ENCODE measurements at places on chromosomes 16 and 17.

DNA sequence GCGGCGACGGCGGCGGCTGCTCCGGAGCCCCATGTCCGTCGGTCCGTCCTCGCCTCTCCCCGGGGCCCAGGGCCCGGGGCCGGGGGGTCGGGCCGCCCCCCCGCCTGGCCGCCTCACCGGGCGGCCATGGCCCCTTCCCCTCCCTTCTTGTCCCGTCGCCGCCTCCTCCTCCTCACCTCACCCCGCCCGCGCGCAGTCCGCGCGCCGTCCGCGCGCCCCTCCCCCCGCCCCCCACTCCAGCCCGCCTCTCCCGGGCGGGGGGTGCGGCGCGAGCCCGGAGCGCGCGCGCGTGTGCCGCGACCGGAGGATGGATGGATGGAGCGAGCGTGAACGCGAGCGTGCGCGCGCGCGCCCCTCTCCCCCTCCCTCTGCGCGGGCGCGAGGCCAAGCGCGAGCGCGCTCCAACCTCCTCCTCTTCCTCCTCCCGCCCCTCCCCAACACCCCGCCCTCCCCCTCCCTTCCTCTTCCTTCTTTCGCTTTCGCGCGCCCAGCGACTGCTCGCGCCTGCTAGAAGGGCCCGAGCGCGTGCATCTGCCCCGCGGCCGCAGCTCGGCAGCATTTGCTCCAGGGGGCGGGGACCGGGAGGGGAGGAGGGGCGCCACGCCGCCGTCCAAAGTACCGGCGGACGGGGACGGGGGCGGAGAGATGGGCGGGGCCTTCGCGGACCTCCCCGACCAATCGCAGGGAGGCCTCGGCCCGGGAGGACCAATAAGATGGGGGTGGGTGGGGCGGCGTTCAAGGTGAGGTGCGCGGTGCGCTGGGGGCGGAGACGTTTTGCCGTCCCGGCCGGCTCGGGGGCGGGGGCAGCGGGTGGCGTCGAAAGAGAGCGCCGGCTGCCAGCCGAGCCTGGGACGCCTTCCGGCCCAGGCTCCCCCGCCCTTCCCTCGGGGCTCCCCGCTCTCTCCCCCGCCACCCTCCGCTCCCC lies at the start of gene ATXN7L3:
Gene ATXN7L3, minus strand, starts transcription at position 332 of the 925 bp plus-strand sequence. CDS start 1,814 bp downstream, outside the sequence.
- DNase-seq, result peak; percentile 98

DNA sequence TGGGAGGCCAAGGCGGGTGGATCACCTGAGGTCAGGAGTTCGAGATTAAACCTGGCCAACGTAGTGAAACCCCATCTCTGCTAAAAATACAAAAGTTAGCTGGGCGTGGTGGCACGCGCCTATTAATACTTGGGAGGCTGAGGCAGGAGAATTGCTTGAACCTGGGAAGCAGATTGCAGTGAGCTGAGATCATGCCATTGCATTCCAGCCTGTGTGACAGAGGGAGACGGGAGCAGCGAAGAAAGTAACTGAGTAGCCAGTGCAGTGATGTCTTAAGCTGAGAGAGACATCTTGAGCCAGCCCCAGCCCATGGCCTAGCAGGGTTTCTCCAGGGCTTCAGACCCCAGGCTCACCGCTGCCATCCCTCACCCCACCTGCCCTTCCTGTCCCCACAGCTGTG lies 9.8 kb upstream of the SMIM5 start:
- peak; percentile 42 for DNase-seq

- no peak for DNase-seq
Observed at GRCh38 chr16:88479793-88480760, 27.0 kb downstream of the ZFPM1 start.

GRCh38 chr16:16076423-16076813 lies 127.0 kb downstream of the ABCC1 start:
- DNase-seq, result no peak

- DNase-seq, result no peak
Observed at GRCh38 chr17:44912763-44913544, 2.3 kb downstream of the GFAP start.

DNA sequence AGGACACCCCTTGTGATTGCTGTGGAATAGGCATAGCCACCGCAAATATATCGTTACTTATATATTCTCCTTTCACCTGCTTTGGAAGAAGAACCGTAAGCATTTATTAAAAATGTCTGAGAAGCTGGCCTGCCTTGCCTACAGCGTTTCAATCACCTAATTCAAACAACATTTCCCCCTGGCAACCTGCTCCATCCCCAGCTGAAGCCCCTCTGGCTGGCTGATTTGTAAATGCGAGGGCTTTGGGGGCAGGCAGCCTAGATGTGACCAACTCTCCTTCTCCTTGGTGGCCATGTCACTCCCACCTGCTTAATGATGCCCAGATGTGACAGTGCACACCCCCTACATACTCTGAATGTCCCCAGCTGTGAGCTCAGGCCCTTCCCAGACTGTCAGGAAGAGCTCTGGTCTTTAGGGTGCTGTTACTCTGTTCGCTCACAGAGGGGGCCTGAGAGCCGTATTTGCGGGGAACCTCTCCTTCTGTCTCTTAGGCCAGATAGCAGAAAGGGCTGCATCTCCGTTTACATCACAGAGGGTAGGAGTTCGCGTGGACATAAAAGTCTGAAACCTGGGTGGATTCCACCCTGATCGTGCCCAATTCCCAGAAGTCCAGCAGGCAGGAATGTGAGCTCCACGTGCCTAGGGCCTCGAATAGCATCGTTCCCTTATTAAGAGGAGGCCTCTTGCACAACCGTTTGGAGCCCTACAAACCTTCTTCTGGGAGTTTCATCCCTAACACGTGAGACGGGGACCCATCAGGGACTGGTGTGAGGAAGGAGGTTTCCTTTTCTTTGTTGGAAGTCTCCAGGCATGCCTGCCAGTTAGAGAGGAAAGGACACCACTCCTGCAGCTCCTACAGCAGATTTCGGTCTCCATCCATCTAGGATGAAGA lies 2.4 kb upstream of the SDK2 start:
- DNase-seq, result no peak

DNA sequence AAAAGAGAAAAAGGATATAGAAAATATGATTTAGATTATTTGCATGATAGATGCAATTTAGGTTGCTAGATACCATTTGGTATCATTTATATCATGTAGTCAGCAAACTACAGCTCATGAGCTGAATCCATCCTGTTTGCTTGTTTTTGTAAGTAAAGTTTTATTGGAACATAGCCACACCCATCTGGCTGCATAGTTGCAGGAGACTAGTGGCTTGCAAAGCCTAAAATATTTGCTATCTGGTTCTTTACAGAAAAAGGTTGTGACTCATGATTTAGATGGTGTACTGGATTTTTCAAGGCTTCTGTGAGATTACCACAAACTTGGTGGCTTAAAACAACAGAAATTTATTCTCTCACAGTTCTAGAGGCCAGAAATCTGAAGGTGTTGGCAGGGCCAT lies 49.9 kb downstream of the MAP2K4 start:
- DNase-seq, result peak; percentile 22

GRCh38 chr17:48030531-48030930 lies 7.1 kb downstream of the COPZ2 start:
- no peak for DNase-seq

- DNase-seq, result peak; percentile 63
Observed at GRCh38 chr17:16516594-16517051, 24.6 kb upstream of the LRRC75A start.

- no peak for DNase-seq
Observed at GRCh38 chr16:751152-752006, 9.2 kb upstream of the MSLN start.

- no peak for DNase-seq
Observed at GRCh38 chr16:86025706-86026105, 126.7 kb downstream of the IRF8 start.

GRCh38 chr16:80463326-80463725 lies 77.5 kb upstream of the DYNLRB2 start:
- DNase-seq, result peak; percentile 65

DNA sequence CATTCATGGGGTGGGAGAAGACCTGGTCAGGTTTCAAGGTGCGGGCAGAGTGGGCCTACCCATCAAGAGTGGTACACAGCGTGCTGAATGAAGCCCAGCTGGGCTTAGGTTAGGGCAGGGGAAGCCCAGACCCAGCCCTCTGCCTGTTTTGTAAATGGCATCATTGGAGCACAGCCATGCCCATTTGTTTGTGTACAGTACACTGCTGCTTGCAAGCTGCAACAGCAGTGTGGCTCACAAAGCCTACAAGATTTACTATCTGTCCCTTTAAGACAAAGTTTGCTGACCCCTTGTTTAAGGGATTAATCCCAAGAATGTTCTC lies 230.1 kb upstream of the TNRC6C start:
- no peak for DNase-seq

DNA sequence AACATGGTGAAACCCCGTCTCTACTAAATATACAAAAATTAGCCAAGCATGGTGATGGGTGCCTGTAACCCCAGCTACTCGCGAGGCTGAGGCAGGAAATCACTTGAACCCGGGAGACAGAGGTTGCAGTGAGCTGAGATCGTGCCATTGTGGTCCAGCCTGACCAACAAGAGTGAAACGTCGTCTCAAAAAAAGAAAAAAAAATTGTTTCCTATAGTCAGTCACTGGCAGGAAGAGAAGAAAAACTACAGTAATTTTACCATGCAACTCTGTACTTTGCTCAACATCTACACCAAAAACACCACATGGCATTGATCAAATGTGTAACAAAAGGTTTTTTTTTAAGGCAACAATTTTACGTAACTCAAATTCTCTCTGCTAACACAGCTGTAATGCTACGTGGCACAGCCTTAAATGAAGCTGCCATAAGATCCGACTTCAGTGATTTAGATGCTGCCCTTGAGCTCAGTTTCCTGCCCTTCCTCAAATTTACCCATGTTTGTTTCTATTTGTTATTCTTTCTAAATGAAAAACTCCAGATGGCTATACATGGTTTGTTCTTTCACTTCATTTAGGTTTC lies 40.2 kb downstream of the CNOT1 start:
- no peak for DNase-seq

DNA sequence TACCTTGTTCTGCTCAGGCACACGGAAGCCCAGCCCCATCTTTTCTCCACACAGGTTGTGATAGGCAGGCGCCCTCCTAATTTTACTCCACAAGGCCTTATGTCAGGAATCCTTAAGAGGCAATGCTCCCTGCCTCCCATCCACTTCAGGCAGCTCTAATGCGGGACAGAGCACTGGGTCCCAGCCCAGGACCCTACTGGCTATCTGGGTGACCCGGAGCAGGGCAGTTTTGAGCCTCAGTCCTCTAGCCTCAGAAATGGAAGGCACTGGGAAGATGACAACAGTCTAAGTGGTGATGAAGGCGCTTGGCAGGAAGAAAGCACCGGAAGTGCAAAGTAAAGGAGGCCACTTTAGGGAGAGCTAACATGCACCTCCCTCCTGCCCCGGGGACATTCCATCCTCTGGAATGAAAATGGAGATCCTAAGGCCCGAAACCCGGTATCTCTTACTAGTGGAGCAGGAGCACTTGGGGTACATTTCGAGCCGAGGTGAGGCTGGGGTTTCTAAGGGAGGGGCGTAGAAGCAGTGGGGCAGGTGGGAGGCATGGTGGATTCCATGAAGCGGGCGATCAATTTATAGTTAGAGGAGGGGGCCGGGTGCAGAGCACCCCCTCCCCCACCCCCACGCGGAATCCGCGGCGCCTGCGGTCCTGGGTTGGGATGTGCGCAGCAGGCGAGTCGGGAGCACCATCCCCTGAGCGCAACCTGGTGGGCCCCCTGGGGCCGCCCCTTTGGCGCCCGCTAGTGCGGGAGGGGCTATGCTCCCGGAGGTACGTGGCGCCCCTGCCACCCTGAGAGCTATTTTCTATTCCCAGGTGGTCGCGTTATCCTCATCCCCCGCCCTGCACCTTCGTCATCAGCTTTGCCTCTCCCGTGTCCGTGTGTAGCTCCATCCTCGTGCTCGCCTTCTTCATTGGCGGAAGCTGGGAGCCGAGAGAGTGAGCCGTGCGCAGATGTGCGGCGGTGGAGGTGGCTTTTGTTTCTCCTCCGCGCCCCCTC lies 4.9 kb downstream of the MT1F start:
- no peak for DNase-seq

- DNase-seq, result no peak
Observed at GRCh38 chr17:61127960-61128359, 271.7 kb upstream of the TBX2 start.

DNA sequence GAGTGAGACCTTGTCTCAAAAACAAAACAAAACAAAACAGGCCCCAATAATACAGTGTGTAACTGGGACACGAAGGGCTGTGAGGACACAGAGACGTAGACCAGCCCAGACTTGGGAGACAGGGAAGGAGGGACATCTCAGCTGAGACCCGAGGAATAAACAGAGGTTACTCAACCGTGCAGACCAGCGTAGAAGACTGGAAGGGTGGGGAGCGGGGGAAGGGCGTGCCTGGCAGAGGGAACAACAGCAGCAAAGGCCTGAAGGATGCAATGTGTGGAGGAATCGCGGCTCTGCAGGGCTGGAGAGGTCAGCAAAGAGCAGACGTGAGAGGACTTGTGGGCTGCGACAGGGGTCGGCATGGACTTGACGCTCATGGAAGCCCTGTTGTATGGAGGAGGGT lies 11.6 kb upstream of the CES4A start:
- peak; percentile 18 for DNase-seq

DNA sequence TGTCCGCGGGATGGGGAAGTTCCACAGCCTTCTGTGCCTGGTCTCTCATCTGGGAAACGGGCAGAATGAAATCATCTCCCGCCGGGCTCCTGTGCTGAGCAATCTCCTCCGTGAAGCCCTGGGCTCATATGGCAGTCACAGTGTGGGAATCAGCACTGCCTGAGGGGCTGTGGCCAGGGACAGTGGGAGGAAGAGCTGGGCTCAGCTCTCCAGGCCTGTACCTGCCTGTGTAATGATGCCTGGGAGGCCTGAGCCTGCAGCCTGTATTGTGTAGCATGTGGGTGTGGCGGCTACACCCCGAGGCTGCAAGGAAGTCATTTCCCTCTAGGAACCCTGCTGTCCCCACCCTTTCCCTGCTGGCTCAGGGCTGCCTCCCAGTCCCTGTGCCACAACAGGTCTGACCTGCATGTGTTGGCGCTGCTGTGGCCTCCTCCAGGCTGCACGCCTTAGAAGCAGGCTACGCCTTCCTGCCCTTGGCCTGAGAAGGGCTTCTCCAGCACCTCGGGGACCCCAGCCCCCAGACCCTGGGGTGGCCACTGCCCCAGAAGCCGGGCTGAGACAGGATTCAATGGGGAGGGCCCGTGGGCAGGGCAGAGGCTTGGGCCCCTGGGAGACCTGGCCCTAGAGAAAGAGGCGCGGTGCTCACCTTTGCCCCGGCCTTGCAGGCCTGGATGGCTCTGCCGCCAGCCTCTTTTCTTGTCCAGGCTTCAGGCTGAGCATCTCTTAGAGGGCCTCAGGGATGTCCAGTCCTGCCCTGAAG lies 2.1 kb downstream of the ITGB4 start:
- peak; percentile 42 for DNase-seq

- DNase-seq, result peak; percentile 22
Observed at GRCh38 chr17:38352245-38353085, 821 bp downstream of the SOCS7 start.

GRCh38 chr16:87584271-87584670 lies 18.0 kb upstream of the JPH3 start:
- peak; percentile 50 for DNase-seq
